ENCODE measurements at places on chromosomes 4 and X.

DNA sequence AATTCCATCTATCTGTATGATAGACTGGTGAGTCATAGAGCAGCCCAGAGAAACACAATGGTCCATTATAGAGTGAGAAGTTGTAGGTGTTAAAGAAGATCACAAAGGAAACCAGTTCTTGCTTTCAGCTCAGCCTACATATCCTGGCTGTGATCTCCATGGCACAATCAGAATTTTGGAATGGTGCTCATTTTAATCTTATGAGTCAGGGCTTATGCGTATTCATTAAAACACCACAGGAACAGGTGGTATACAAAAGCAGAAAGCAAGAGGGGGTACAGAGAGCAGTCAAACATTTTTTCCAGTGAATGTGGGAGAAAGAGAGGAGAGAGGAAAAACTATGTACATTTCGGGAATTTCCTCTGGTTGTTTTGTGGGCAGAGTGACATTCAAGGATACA is 126.9 kb downstream of the MFAP3L start:
- no peak for DNase-seq

GRCh38 chr4:186248643-186249042 is 17.3 kb upstream of the F11 start:
- DNase-seq: no peak

DNA sequence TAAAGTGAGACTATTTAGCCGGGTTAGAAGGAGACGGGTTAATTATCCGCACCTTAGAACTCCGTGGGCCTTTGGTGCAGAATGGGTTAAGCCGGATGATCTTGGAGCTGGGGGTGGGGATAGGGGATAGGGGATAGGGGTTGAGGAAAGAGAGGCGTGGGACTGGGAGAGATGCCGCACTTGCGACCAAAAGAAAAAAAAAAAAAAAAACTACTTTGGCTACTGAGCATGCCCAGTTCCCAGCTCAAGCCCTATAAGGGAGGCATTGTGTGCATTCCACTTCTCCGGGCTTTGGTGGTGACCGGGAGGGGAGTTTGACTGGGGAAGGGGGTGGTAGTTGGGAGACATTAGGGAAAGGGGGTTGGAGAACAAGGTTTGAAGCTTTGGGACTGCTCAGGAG is at the start of gene SLITRK4:
SLITRK4 (minus strand) TSS at position 187 of the 400 bp plus-strand sequence. CDS start 4,993 bp downstream, outside the sequence.
- DNase-seq: no peak

DNA sequence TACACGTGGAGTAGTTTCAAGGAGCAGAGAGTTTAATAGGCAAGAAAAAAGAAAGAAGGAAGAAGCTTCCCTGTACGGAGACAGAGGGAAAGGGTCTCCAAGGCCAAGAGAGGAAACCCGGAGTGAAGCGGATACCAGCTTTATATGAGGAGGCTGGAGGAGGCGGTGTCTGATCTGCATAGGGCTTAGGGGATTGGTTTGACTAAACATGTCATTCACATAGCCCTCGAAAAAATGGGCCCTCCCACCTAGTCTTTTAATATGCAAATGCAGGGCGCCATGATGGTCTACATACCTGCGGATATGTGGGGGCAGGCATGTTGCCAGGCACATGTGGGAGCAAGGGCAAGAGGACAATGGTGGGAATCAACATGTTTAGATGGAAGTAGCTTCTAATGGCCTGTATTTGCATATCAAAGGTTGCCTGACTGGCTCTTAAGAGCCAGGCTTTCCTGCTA is 103.1 kb upstream of the UGT8 start:
- no peak for DNase-seq

DNA sequence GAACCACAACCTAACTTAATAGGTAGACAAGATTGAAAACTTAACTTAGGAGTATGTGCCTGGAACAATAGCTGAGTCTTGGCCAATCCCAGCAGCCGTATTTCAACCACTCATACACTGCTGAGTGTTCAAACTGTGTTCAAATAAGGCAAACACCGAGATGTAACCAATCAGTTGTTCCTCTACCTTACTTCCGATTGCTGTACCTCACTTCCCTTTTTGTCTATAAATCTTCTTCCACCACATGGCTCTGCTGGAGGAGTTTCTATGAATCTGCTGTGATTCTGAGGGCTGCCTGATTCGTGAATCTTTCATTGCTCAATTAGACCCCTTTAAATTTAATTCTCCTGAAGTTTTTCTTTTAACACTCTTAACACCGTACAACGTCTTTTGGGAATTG is 108.0 kb downstream of the ANAPC4 start:
- no peak for DNase-seq

GRCh38 chrX:41796577-41796976 is 72.6 kb downstream of the GPR82 start:
- DNase-seq: no peak

GRCh38 chrX:100662796-100663195 is 18.8 kb downstream of the SRPX2 start:
- no peak for DNase-seq

DNA sequence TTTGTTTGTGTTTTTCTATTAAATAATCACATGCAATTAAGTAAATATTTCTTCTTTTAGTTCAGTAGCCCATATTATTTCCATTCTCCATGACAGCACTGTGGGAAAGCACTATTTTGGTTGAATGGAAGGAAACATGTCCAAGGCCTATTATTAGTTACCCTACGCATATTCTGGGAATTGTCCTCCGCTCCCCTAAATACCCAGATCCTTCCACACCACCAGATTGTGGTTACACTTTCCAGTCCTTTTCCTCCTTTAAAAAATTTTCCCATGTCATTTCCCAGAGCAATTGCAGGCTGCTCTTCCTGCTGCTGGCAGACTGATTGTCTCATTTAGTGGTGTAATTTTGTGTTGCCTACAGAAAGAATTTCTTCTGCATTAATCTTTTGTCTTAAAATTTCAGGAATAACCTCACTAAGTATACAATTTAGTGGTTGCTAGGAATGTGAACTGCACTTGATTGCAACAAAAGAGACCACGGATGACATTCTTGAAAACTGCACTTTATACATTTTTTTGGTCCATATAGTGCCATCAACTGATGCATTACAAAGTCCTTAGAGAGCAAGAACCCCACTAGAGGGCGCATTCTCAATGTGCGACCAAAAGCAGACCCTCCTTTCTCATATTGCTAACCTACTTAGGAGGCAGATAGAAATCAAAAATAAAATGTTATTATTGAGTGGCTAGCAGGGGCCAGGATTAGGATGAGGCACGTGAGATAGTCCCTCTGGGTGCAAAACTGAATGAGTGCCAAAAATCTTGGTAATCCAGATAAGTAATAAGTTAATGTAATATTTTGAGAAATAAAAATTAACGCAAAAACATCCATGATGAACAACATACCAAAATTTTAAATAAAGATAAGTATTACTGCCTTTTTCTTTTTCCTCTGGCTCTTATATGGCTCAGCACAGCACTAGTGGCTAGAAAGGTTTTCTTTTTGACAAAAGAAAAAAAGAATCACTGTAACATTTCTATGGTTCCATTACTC is 98.8 kb upstream of the IQCM start:
- DNase-seq: no peak

- no peak for DNase-seq
Observed at GRCh38 chr4:40832175-40832574, 82.4 kb downstream of the NSUN7 start.

- DNase-seq: no peak
Observed at GRCh38 chr4:142356801-142357200, 489.3 kb downstream of the INPP4B start.

DNA sequence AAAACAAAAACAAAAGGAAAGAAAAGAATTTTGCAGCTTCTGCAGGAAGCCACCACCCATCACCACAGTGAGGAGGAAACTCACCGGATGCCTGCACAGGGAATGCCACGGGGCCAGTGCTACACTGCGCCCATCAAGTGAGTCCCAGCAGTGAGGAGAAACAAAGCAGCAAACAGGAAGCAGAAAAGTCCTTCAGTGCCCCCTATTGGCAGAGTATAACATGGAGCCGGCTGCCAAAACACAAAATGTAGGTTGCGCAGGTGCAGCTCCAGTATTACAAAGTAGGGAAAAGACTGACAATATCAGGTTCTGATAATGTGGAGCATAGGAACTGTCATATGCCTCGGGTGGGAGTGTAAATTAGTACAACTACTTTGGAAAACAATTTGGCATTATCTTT is 23.3 kb upstream of the SCML2 start:
- no peak for DNase-seq

DNA sequence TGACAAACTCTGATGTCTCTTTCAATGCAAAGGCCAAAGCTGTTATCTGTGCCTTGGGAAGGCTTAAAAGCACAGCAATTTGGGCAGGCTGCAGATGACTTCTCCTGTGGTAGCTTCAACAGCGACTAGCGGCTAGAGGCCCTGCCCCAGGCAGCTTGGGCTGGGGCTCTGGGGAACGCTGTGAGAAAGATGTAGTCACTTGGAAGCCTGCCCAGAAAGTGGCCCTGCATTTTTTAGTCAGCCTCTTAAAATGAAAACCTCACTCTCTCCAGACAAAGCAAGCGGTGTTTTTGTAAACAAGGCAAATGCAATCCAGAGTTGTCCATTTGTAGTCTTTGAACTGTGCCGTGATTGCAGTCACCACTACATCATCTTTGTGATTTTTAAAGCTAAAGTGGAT is 27.5 kb downstream of the PCYT1B start:
- DNase-seq: no peak

- DNase-seq: no peak
Observed at GRCh38 chr4:74072739-74073138, 26.3 kb downstream of the CXCL2 start.
